Adrenal gland (tissue), 19 donors: ENCODE measurements at places on chromosomes 4 and X. TPM values are rescaled to one million over a fixed set of nuclear protein-coding genes. Genes with fewer than 3 reads are reported as not detected.

GRCh38 chrX:18455384-18455783 lies 30.0 kb downstream of the CDKL5 start:
- no peak for DNase-seq

NAT8L gene
- total RNA-seq = 0.22 TPM

GRCh38 chrX:110194977-110195376 lies 122.9 kb downstream of the AMMECR1 start:
- no peak for DNase-seq

DNA sequence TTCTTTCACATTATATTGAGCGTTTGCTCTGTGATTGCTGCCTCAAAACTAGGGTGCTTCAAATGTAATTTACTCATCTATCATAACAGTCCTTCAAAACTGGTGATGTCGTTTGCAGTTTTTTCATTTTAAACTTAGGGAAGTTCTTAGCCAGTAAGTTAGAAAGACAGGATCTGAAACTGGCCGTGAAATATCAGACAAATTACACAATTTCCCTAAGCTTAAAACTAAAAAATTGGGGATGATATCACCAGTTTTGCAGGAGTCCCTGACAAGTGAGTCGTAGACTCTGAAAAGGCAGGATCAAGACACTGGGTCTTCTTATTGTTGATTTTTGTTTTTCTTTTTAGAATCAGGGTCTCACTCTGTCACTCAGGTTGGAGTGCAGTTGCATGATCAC lies 44.8 kb downstream of the MOB1B start:
- no peak for DNase-seq

- DNase-seq = no peak
Measured at GRCh38 chrX:51507551-51507950, 11.2 kb upstream of the NUDT11 start.

CTBP1 gene
- 155 TPM for total RNA-seq

DNA sequence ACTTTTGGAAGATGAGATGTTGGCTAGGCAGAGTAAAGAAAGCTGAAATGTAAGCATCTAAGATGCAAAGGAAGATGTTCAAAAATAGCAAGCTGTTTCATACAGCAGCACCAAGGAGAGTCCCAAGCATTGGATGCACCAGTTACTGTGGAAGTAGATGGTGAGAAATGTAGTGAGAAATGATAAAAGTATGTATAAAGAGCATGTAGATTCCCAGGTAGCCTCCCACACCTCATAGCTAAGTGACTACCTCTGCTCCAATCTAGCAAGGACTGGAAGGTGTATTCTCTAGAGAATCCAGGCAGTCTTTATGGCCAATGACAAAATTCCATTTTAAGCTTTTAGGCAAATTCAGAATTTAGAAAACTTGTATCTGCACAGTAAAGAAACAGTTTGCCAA lies 50.9 kb upstream of the C4orf54 start:
- DNase-seq = no peak

DNA sequence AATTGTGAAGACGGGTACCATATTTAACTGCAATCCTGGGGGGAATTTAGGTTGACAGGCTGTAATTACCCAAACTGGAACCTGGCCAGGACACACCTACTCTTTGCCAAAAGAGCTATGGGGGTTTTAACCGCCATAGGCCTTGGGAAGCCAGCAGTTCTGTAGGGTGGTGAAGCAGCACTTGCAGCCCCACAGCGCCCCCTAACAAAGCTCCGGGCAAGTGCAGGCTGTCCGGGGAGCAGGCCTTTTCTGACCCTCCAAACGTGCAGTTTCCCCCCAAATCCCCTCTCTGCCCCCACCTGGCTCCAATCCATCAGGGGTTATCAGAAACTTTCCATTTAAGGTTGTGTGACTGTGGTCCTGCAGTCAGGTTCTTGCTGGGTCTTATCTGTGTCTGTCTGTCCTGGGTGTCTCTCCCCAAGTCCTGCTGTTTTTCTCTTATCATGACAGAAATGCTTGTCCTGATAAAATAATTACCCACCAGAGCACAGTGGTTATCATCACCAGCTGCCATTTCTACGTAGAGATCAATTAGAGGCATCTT lies 350.9 kb downstream of the MID1IP1 start:
- DNase-seq = peak; percentile 48

GRCh38 chr4:85748654-85749053 lies 273.7 kb downstream of the ARHGAP24 start:
- no peak for DNase-seq

GRCh38 chrX:13305108-13305507 lies 14.7 kb downstream of the ATXN3L start:
- no peak for DNase-seq

DNA sequence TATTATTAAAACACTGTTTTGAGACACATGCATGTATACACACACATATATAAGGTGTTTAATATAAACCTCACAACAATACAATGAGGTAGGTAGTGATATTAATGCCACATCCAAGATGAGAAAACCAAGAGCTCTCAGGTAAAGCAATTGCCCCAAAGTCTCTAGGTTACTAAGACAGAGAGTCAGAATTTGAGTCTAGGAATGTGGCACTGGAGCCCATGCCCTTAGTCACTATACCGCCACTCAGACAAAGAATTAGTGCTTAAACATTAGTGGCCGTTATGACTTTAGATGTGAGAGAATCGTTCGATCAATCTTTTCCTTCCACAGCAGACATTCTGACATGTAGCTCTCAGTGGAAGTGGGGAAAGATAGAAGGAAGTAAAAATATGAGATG lies 108.2 kb upstream of the ACSL4 start:
- DNase-seq = no peak

DNA sequence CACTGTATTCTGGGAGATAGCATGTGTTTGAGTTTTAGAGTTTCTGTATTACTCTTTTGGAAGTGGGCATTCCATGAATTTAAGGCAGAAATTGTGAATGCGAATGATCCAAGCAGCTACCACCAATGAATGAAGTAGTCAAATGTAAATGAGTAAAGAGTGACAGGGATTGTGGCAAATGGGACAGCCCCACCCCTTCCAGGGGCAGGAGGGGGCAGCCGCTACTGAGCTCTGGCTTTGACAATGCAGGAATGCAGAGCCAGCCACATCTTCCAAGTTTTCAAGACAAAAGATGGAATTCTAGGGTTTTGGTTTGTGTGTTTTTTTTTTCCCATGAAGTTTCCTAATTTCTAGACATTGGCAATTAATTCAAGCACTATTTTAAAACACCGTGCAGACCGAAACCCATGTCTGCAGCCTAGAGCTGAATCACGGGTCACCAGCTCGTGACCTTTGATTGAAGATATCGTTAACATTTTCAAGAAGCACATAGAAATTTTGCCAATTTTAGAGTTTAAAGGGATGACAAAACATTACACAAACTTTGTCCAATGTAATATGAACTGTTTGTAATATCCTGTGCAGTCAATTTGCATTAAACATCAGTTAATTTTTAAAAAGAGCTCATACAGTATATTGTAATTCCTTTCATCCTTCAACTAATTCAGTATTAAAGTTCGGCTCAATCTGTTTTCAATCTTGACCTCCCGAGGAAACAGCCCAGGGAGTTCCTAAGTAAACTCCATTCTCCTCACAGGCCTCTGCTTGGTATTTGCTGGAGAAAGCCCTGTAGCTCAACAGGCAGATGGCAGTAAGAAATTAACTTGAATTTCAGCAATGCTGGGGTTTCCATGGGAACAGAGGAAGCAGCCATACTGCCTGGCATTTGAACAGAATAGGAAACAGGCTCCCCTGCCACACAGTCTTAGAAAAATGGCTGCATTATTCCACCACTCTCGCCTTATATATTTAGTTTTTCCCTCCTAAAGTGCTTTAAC lies 83.4 kb downstream of the UCHL1 start:
- peak; percentile 57 for DNase-seq
